ENCODE measurements at places on chromosomes 11 and 22. TPM values are rescaled to one million over a fixed set of nuclear protein-coding genes. Genes with fewer than 3 reads are reported as not detected.

DNA sequence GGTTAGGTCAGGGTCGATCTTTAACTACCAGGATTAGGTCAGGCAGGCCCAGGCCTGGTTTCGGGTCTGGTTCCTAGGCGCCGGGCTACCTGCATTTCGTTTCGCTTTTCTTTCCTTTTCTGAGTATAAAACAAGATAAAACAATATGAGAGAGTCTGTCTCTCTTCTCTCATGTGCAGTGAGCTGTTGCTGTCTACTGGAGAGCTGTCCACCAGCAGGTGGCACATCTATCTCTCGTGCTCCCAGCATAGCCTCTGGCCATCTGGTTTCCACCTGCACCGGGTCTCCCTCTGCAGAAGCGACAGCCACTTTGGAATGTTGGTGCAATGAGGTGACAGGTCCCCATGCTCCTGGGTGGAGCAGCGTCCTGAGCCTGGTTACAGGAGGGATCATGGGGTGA lies 27.6 kb downstream of the RIBC2 start:
- no peaks in the 10 kb centered on the region for H3K36me3 ChIP-seq
- H3K4me3 ChIP-seq, result no peak overlapping the region
- H3K27me3 ChIP-seq, result no peaks in the 10 kb centered on the region
- no peak overlapping the region for H3K27ac ChIP-seq
- no peak for DNase-seq

KIF18A gene
- total RNA-seq, result 3.8 TPM

GRCh38 chr11:6599449-6599848 lies 4.0 kb downstream of the RRP8 start:
- no peaks in the 10 kb centered on the region for H3K27me3 ChIP-seq
- H3K27ac ChIP-seq, result no peak overlapping the region
- peaks cover 44% of the 10 kb centered on the region for H3K36me3 ChIP-seq
- DNase-seq, result no peak

SULT4A1 gene
- total RNA-seq, result 6.1 TPM

- H3K36me3 ChIP-seq, result no peaks in the 10 kb centered on the region
- H3K27ac ChIP-seq, result no peak overlapping the region
- no peaks in the 10 kb centered on the region for H3K27me3 ChIP-seq
- H3K4me3 ChIP-seq, result no peak overlapping the region
- peaks cover 17% of the 10 kb centered on the region for H3K4me1 ChIP-seq
- no peak for DNase-seq
These were observed 33.3 kb downstream of the DAGLA start for GRCh38 chr11:61713464-61713863.

CSNK2A3 gene
- 1.7 TPM for total RNA-seq

HEPACAM gene
- total RNA-seq, result 0.19 TPM

DNA sequence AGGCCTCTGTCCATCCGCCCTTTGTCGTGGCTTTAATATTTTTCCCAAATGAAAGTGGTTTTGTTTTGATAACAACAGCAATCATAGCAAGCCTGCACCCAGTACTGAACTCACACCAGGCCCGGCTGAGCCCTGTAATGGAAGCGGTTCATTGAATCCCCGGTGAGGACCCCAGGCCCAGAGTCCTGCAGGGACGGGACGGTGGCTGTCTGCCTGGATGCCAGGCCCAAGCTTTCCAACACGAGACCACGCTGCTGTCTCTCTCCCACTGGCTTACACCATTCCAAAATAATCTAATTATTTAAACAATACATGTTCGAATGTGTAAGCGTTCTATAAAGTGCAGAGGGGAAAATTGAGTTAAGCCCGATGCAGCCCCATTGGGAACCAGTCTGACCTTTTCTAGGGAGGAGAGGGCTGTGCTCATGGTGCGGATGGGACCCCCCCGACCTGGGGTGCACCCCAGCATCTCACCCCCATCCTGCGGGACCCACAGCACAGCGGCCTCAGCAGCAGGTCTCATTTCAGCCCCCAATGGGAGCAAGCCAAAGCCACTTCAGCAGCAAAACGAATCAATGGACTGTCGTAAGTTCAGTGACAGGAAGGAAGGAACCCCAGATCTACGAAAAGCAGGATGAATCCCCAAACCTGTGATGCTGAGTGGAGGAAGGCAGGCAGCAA lies 1046.9 kb downstream of the BRD1 start:
- H3K36me3 ChIP-seq, result no peaks in the 10 kb centered on the region
- no peaks in the 10 kb centered on the region for H3K27me3 ChIP-seq
- H3K4me1 ChIP-seq, result no peaks in the 10 kb centered on the region
- no peak overlapping the region for H3K27ac ChIP-seq
- no peak for DNase-seq

RAC2 gene
- 0.65 TPM for total RNA-seq

- peaks cover 6% of the 10 kb centered on the region for H3K27me3 ChIP-seq
- H3K4me1 ChIP-seq, result peaks cover 17% of the 10 kb centered on the region
- peak overlapping the region; percentile 61 for H3K27ac ChIP-seq
These were observed 579 bp downstream of the TANGO2 start for GRCh38 chr22:20021196-20022181.

- H3K27ac ChIP-seq, result no peak overlapping the region
- H3K27me3 ChIP-seq, result peaks cover 3% of the 10 kb centered on the region
- H3K4me3 ChIP-seq, result no peak overlapping the region
- no peaks in the 10 kb centered on the region for H3K4me1 ChIP-seq
- H3K36me3 ChIP-seq, result no peaks in the 10 kb centered on the region
These were observed 266.8 kb downstream of the MN1 start for GRCh38 chr22:27534720-27535125.

DNA sequence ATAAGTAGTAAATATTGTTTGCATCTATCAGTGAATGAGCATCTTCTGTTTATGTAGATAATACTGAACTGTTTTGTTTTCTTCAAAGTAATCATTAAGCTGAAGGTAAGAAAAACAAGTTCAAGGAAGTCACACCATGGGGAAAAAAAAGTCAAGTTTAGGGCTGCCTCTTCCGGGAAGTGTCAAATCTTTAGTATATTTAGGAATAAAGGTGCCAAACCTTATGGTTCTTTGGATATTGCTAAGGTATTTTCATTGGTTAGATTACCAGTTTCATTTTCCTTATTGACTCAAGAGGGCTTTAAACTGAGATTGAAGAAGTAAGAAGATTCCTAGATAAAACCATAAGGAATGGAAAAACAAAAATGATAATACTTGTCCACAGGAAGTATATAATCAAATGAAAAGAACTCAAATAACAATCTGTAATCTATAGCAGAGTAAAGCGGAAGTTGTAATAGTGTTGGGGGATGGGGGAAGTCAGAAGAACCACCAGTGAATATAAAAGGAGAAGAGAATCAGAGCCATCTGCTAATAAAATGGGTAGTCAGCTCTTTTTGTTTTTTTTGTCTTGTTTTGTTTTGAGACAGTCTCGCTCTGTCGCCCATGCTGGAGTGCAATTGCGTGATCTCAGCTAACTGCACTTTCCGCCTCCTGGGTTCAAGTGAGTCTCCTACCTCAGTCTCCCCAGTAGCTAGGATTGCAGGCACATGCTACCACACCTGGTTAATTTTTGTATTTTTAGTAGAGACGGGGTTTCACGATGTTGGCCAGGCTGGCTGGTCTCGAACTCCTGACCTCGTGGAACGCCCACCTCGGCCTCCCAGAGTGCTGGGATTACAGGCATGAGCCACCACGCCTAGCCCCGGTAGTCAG lies 2.3 kb downstream of the ATM start:
- peaks cover 16% of the 10 kb centered on the region for H3K36me3 ChIP-seq
- no peaks in the 10 kb centered on the region for H3K27me3 ChIP-seq
- H3K27ac ChIP-seq, result no peak overlapping the region
- no peak for DNase-seq
- no peak overlapping the region for H3K4me3 ChIP-seq

DNA sequence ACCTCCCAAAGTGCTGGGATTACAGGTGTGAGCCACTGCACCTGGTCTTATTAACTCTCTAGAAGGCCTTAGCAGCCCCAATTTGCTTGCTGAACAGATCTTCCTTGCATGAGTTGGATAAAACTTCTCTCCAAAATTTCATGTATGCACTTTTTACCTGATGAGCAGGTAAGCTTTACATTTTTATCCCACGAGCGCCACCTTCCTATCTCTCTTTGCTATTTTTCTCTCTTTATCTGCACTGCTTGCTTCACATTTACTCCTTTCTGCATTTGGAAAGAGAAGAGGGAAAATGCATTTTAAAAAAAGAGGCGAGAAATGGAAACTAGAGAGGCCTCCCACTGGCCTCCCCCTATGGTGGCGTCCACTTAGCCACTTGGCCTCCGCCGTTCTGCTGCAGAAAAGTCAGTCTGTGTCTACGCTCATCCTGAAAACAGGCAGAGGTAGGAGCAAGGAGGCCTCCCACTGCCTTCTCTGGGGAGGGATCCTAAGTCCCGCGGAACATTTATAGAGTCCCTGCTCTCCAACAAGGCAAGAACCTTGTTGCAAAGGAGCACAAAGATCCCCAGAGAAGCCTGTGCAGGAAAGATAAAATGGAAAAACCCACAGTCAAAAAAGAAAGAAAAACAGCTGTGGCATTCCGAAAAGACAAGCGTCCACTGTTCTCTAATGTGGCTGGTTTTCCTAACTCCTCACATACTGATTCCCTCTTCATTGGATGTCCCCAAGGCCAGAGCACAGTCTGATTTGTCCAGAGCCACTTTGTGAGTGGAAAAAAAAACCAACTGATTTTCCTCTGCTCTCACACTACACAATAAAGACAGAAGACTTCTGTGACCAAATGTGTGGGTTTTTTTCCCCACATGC lies 62.2 kb upstream of the INCENP start:
- no peak overlapping the region for H3K27ac ChIP-seq
- no peaks in the 10 kb centered on the region for H3K36me3 ChIP-seq
- DNase-seq, result no peak
- no peaks in the 10 kb centered on the region for H3K27me3 ChIP-seq

DNA sequence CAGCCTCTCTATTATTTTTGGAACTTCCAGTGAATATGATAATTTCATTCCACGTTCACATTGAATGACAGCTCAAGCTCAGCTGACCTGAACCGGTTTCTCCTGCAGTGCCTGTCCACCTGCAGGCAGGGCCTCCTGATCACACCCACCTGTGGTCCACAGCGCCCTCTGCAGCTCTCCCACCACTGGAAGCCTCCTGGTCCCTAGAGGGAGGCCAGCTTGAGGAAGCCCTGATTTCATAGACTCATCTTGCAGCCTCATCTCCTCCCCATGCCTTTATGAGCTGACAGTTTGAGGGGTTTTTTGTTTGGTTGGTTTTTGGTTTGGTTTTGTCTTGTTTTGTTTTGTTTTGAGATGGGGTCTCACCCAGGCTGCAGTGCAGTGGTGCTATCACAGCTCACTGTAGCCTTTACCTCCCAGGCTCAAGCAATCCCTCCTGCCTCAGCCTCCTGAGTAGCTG lies 29.9 kb upstream of the MALAT1 start:
- H3K27ac ChIP-seq, result no peak overlapping the region
- H3K36me3 ChIP-seq, result no peaks in the 10 kb centered on the region
- peaks cover 20% of the 10 kb centered on the region for H3K4me1 ChIP-seq

TMEM151A gene
- 2.0 TPM for total RNA-seq

DNA sequence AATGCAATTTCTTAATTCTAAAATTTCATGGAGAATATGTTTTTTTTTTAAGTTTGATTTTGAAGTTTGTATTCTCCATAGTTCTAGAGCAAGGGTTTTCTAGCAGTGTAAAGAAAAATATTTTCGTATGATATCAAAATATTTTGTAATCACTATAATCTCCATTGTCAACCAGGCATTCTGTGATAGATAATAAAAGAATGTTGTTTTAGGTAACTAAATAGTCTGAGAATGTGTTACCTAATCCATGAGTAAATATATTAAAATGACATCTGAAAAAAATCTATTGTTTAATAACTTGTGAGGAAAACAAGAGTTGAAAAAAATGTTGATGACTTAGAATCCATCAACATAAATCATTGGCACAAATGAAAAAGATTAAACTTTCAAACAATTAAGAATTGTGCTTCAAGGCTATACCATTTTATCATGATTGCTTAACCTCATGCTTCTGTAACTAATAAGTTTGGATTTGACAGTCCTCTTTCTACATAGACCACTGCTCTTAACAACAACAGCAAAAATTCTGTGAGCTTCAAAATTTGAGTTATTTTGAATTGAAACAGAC lies 2211.8 kb downstream of the LRRC4C start:
- H3K27me3 ChIP-seq, result no peaks in the 10 kb centered on the region
- DNase-seq, result no peak
- no peaks in the 10 kb centered on the region for H3K4me1 ChIP-seq
- H3K36me3 ChIP-seq, result no peaks in the 10 kb centered on the region

DNA sequence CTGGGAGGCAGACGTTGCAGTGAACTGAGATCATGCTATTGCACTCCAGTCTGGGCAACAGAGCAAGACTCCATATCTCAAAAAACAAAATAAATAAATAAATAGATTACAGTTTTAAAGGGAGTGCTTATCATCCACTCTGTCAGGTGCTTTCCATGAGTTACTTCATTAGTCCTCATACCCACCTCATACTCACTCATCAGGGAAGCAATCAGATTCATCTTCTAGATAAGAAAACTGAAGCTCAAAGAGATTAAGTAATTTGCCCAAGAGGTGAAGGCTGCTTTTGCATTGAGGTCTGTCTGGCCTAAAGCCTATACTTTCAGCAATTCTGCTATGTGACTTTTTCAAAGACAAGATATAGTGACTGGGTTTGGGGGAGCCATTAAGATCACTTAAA lies 101.0 kb downstream of the RASSF10 start:
- no peaks in the 10 kb centered on the region for H3K27me3 ChIP-seq
- H3K27ac ChIP-seq, result no peak overlapping the region
- DNase-seq, result no peak
- H3K36me3 ChIP-seq, result no peaks in the 10 kb centered on the region
- H3K4me3 ChIP-seq, result no peak overlapping the region

OR51I1 gene
- total RNA-seq, result not detected

GRCh38 chr11:60900673-60901404 lies 5.5 kb downstream of the PRPF19 start:
- no peaks in the 10 kb centered on the region for H3K27me3 ChIP-seq
- H3K36me3 ChIP-seq, result peaks cover 53% of the 10 kb centered on the region
- H3K4me3 ChIP-seq, result no peak overlapping the region
- no peak overlapping the region for H3K27ac ChIP-seq
- H3K4me1 ChIP-seq, result peaks cover 8% of the 10 kb centered on the region

- H3K4me3 ChIP-seq, result no peak overlapping the region
- no peak overlapping the region for H3K27ac ChIP-seq
- H3K36me3 ChIP-seq, result no peaks in the 10 kb centered on the region
These were observed 104.4 kb downstream of the TRIM51G start for GRCh38 chr11:48879256-48879655.

GRM5 gene
- 0.70 TPM for total RNA-seq

GRCh38 chr11:109223451-109223850 lies 198.5 kb upstream of the C11orf87 start:
- no peaks in the 10 kb centered on the region for H3K27me3 ChIP-seq
- H3K4me1 ChIP-seq, result no peaks in the 10 kb centered on the region
- DNase-seq, result no peak
- H3K4me3 ChIP-seq, result no peak overlapping the region
- H3K36me3 ChIP-seq, result no peaks in the 10 kb centered on the region
- no peak overlapping the region for H3K27ac ChIP-seq

GUCD1 gene
- 84.3 TPM for total RNA-seq
